NCI-H446 (cell line): ENCODE measurements at places on chromosomes 12 and 14.

DNA sequence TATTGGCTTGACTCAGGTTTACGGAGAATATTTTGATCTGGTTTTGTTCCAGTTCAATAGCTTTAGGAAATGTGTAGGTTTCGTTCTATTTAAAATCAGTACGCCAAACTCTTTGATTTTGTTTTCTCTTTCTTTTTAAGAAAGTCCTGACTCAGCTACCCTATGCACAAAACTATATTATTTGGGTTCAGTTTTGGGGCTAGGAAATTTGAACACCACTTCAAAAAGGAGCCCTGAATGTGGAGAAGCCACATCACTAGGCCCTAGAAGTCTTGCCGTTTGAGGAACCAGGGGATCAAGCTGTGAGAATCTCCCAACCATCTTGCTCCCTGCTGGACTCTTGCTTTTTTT, 168.2 kb upstream of the BCL2L14 start:
- DNase-seq, result no peak

DNA sequence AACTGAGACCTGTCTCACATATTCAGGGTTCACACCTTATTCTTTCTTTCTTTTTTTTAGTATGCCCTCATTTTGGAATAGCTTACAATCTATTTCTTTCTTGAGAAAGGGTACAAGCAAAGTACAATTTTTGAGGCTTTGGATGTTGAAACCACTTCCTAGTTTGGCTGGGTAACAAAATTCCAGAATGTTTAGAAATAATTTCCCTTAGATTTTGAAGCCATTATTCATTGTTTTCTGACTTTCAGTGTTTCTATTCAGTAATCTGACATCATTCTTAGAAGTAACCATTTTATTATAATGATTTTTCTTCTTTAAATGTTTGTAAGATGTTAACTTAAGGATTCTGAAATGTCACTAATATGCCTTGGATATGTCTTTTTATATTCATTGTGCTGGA, 28.2 kb downstream of the ST8SIA1 start:
- no peak for DNase-seq

DNA sequence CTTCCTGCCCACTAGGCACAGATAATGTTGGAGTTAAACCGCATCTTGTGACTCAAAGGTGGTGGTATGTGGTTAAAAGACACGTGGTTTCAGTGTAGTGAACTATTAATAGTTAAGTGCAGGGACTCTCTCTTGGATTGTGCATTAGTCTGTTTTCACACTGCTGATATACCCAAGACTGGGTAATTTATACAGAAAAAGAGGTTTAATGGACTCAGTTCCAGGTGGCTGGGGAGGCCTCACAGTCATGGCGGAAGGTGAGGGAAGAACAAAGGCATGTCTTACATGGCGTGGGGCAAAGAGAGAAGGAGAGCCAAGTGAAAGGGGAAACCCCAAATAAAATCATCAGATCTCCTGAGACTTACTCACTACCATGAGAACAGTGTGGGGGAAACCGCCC, 362.3 kb downstream of the GLT1D1 start:
- DNase-seq, result no peak

DNA sequence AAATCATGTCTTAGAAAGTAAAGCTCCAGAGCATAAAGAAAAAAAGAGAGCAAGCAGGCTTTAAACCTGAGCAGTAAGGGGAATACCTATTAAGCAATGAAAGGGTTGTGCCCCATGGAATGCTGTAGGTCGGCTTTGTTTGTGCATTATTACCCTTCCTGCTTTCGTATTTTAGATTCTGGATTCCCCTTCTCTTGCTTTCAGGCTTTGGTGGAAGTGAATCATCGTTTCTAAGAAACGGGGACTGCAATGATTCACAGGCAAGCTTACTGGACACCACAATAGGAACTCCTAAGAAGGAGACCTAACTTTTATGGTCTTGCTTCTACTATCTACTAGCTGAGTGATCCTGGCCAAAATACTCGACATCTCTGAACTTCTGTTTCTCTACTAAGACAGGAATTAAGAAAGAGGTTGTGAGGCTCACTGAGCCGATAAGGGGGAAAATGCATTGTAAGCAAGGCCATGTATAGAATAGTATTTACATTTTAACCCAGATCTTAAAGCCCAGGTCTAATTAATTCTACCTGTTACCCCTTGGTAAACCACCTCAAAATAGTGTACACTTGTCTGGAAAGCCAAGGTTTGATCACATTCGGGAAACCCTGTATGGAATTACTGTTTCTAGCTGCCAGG, 1.2 kb upstream of the BMAL2 start:
- peak; percentile 6 for DNase-seq

- DNase-seq, result no peak
Measured at GRCh38 chr14:101122237-101123141, 219.0 kb upstream of the RTL1 start.

- DNase-seq, result no peak
Measured at GRCh38 chr14:76380991-76381390, 5.1 kb downstream of the ESRRB start.

- DNase-seq, result no peak
Measured at GRCh38 chr12:79886917-79887519, 47.9 kb downstream of the PPP1R12A start.

DNA sequence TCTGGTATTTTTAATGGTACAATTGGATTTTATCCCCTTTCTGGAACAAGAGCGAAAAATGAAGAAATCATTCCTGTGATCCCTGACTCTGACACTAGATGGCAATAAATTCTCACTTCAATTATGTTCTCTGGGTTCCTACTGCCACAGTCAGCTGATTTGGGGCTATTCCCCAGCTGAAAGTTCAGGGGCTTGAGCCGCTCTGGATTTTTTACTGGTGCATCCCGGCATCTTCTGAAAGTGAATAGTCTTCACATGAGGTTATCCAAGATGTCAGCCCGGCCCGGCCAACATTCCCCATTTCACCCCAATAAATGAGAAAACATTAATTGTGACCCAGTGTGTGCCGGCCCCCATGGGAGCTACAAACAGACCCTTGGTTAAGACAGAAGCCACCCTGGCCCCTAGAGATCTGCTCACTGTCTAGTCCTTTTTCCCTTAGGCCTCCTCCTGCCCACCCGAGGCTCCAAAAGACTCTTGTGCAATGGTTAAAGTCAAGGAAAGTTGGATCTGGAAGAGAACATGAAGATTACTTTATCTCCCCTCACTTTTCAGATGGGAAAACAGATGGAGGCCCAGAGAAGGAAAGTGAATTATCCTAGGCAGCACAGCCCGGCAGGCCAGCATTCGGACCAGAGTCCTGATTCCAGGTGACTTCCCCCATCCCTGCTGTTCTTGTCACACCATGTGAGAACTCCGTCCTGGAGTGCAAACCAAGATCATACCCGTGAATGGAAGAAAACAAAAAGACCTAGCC, 20.8 kb downstream of the CKAP4 start:
- DNase-seq, result peak; percentile 70

GRCh38 chr12:10501030-10501429, 4.7 kb upstream of the EIF2S3B start:
- DNase-seq, result no peak

GRCh38 chr12:48882315-48882687, 16.6 kb upstream of the RND1 start:
- no peak for DNase-seq

DNA sequence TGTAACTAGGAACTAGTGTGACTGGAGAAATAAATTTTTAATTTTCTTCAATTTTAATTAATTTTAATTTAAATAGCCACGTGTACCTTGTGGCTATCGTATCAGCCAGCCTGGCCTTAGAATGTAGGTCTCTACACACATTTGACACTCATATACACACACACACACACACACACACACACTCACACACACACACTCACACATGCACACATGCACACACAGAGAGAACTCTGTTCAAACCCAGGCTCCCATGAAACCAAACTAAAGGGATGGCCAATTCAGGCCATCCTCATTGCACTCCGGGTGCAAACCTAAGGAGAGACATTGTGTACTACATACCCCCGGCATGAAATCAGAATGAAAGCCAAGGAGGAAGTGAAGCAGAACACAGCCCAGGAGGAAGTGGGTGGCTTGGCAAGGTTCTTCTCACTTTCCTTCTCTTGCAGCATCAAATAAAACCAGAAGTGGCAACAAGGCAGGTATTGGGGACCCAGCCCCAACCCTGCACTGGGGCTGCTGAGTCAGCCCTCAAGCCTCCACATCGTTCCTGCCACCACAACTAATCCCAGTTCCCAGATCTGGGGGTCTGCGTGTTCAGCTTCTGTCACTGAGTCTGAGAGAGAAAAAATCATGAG, 26.2 kb upstream of the CHPT1 start:
- no peak for DNase-seq

- no peak for DNase-seq
Measured at GRCh38 chr14:37411079-37411735, 183.8 kb downstream of the FOXA1 start.

- no peak for DNase-seq
Measured at GRCh38 chr14:39376667-39377403, 55.4 kb downstream of the FBXO33 start.

DNA sequence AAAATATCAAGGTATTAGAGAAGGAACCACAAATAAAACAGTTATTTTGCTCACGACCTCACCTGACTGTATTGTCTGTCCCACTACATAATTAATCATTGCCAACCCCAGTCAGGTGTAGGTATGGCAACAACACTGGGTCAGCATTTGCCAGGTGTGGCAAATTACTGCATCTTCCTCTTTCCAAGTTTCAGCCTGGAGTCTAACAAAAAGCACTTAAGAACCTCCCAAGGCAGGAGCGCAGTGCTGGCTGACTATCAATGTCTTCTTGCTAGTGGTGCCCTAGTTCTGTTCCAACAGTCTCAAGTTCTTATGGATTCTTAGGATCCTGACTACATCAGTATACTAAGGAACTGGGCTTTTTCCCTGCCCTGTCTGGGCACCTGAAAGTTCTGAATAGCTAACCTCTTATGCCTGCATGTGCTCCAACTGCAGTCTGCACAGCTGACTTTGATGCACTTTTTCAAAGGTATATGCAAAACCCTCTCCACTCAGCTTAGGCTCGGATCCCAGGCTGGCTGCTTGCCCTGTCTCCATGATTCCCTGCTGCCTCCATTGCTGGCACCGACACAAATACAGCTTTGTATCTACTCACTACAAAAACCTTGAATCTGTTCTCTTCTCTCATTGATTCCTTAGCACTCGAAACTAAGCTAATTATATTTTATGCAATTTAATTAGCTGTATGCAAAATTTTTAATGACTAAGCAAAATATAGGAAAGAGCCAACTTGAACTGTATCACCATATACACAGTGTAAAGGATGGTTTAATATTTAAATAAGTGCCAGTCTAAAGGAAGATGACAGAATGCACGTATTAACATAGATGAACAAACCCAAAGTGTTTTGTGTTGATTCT, 113.3 kb downstream of the PRKD1 start:
- DNase-seq, result peak; percentile 99

- peak; percentile 86 for DNase-seq
Measured at GRCh38 chr12:93803424-93803807, 126.2 kb downstream of the CRADD start.

DNA sequence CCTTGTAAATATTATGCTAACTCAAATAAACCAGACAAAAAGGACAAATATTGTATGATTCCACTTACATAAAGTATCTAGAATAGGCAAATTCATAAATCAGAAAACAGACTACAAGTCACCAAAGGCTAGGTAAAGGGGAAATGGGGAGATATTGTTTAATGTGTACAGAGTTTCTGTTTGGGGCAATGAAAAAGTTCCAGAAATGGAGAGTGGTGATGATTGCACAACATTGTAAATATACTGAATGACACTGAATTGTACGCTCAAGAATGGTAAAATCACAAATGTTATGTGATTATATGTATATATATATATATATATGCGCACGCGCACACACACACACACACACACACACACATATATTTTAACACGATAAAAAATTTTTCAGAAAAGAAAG, 182.5 kb downstream of the SLC2A13 start:
- DNase-seq, result no peak

DNA sequence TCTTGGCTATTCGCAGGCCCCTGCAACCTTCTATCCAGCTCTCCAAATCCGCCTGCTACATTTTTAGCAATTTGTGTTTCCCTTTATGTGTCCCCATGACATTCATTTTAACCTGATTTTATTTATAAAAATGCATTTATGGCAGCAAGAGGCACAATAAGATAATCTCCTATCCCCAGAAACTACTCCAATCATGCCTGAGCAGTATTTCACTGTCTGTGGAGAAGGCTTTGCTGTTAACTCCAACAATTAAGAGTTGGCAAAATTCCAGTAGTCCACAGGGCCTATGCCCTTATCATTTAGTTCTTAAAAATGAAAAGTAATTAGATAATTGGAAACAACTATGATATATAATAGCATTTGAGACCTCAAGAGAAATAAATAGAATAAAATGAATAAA, 462.4 kb downstream of the TRHDE start:
- no peak for DNase-seq

- DNase-seq, result no peak
Measured at GRCh38 chr12:21613931-21614330, 9.3 kb upstream of the GYS2 start.

- no peak for DNase-seq
Measured at GRCh38 chr14:59187802-59188460, 536 bp upstream of the DAAM1 start.

- no peak for DNase-seq
Measured at GRCh38 chr14:97107080-97107479, 309.9 kb downstream of the VRK1 start.

GRCh38 chr14:22598099-22598895, at the start of gene ABHD4:
Gene ABHD4, plus strand, starts transcription at chr14:22598300. Its CDS starts 7 bp downstream, at chr14:22598307.
- no peak for DNase-seq

- no peak for DNase-seq
Measured at GRCh38 chr12:95882080-95882479, 23.3 kb downstream of the SNRPF start.

DNA sequence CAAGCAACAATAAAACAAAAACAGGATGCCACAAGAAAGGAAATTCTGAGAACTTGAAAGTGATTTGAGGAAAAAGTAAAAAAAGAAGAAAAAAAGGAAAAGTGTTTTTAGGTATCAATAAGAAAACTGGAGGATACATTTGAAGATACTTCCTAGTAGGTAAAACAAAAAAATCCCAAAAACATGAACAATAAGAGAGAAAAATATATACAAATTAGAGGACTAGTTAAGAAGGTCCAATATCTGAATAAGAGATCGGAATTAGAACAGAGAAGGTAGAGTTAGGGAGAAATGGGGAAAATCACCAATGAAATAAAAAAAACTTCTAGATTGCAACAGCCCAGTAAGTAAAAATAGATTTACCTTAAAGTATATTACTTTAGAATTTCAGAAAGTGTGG, 8.8 kb downstream of the DEPDC4 start:
- no peak for DNase-seq

- no peak for DNase-seq
Measured at GRCh38 chr14:56661478-56661877, 81.9 kb downstream of the TMEM260 start.
